ENCODE measurements at places on chromosomes 16 and 17.

DNA sequence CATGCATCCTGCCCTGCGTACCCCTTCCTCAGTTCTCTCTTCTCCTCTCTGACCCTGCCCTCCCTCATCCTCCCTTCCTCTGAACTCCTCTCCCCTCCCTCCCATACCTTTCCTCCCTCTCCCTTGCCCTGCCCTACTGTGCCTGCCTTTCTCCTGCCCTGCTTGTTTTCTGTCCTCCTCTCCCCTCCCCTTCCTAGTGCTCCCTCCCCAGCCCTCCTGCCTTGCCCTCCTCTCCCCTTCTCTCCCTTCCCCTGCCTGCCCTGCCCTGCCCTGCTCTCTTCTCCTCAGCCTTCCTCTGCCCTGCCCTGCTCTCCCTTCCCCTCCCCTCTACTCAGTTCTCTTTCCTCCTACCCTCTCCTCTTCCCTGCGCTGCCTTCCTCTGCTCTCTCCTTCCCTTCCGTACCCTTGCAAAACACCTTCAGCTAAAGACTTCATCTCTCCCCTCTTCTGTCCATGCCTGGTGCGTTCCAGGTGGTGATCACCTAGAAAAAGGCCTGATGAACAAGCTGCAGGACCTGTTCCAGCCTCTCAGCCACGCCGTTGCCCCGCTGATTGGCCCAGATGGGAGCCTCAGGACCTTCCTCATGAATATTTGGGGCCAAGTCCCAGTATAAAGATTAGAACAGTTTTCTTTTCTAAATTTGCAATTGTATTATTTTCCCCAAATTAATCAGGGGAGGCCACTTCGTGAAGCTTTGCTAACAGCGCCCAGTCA is 290.5 kb downstream of the CPPED1 start:
- no peak for DNase-seq

- DNase-seq = peak; percentile 19
Measured at GRCh38 chr17:67474081-67474661, 97.1 kb downstream of the PITPNC1 start.

DNA sequence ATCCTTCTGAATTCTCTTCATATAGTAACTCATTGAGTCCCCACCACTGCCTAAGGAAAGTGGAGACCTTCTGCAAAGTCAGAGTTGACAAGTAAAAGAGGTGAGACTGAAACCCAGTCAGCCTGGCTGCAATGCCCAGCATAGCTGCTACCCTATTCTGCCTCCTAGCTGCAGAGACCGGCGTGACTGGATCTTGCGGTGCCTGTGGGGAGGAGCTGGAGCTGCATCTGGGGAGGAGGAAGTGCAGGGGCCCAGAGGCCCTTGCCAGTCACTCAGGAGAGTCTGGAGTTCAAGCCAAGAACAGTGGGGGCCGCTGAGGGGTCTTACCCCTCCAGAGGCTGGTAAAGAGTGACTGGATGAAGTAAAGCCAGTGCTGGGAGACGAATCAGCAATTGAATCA is 35.0 kb upstream of the ZNF423 start:
- DNase-seq = peak; percentile 72

GRCh38 chr17:50946223-50946890 is 80.2 kb upstream of the TOB1 start:
- DNase-seq = no peak

DNA sequence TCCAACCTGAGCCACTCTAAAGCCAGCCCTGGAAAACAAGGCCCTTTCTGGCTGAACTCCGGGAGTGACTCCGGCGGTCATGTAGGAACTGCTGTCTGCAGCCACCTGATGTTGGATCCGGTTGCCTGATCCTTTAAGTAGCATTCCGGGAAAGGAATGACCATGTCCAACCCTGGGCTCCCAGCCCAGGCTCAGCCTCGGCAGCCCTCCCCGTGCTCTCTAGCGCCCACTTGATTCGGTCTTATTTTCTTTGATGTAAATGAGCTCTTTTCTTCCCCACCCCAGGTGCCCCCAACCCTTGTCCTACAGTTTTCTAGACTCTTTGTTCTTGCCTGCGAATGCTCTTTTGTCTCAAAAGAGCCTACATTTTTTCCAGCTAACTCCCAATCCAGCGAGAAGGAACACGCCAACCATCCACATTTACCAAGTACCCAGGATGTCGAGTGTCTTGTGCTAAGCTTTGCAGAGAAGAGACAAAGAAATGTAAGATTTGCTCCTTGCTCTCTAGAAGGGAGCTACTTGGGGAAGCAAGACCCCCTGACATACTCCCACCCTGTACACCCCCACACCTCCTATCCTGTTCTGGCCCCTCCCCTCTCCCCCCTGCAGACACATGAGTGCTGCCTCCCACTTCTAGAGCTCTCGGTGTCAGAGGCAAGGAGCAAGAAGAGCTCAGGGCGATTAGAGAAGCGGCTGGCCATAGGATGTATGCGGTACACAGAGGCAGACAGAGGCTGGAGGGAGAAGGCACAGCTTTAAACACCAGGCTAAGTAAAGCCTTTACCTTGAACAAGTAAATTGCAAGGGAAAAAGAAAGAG is 53.8 kb downstream of the COG7 start:
- no peak for DNase-seq

- peak; percentile 81 for DNase-seq
Measured at GRCh38 chr16:50071075-50071671, 5.4 kb downstream of the HEATR3 start.

DNA sequence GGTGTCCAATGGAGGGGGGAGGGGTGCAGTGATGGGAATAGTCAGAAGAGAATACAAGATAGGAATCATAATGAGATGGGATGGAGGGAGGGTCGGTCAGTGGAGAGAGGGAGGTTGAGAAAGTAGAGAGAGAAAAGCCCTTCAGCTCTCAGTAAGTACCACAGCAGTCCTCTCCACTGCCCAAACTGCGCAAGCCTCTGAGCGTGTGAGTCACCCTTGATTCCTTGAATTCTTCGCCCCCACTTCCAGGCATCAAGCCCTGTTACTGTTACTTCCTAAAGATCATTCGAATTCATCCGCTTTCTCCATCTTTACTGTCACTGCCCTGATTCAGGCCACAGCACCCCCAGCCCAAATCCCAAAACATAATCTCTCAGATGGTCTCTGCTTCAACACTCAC is 2.5 kb downstream of the GUCY2D start:
- no peak for DNase-seq

DNA sequence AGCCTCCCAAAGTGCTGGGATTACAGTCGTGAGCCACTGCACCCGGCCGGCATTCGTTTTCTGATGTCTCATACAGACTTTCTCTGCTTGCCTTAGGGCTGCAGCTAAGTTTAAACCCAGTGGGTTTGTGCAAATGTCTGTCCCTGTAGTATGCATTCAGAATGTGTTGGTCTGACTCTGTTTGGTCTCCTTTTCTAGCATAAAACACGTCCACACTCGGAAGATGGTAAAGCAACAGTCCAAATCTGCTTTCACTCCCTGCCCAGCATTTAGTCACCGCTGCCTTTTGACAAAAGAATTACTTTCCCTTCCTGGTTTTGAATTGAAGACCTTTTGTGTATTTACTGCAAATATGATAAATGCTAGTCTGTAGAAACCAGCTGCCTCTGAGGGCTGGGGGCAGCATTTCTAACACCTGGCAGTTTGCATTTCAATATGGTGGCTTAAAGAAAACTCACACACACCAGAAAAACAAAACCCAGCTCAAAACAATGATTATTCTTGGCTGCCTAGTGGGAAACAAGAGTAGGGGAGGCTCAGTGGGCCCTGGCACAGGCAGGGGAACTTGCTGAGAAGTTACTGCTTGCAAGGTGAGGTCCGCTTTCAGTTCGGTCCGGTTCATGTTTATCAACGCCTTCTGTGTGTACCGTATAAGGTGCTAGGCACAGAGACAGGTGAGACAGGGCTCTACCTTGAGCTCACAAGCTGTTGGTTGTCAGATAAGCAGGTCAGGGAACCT is 56.9 kb downstream of the MSI2 start:
- no peak for DNase-seq

DNA sequence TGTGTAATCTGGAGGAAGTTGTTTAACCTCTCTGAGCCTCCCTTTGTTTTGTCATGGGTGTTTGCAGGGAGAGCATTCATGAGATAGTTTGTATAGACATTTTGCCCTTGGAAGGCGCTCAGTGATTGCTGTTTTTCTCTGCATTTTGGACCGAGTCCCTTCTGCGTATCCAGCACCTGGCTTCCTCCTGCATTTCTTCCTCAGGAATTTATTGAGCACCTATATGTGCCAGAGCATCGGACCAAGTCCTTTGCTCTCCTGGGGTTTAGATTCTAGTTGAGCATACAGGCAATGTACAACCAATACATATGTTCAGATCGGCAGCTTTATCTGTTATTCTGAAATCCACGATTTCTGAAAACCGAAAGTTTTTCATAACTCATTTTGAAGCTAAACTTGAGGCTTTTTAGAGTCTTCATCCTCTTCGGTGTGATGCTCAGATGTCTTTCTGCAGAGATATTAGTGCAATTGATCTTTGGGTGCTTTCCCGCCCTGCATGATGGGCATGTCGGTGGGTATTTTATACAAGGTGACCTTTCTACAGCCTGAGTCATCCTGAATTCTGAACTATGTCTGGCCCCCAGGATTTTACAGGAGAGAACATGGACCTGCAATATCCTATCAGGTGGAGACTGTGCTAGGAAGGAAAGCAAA is 4.1 kb downstream of the IL4R start:
- no peak for DNase-seq

GRCh38 chr16:82190386-82190785 is 20.4 kb upstream of the MPHOSPH6 start:
- no peak for DNase-seq

DNA sequence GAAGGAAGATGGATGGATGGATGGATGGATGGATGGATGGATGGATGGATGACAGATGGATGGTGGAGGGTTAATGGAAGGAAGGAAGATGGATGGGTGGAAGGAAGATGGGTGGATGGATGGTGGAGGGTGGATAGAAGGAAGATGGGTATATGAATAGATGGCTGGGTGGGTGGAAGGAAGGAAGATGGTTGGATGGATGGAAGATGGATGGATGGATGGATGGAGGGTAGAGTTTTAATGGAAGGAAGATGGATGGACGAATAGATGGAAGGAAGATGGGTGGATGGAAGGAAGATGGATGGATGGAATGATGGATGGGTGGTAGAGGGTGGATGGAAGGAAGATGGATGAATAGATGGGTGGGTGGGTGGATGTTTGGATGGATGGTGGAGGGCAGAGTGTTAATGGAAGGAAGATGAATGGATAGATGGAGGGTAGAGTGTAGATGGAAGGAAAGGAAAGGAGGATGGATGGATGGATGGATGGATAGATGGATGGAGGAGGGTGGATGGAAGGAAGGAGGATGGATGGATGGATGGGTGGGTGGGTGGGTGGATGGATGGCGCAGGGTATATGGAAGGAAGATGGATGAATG is 22.1 kb downstream of the MLYCD start:
- no peak for DNase-seq

DNA sequence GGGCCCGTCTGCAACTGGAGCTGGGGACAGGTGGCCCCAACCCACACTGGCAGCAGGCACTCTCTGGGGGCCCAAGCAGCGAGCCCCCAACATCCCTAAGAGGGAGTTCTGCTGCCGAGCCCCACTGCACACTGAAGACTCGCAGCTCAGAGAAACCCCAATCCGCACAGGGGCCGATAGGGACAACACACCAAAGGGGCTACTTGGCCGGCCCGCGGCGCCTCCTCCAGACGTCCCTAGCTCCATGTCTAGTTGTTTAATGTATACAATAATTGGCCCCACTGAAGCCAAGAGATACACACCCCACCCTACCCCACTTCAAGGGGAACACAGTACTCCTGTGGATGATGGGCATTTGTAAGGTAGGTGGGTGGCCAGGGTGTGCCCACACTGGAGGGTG is 62.7 kb downstream of the ZNF423 start:
- no peak for DNase-seq

DNA sequence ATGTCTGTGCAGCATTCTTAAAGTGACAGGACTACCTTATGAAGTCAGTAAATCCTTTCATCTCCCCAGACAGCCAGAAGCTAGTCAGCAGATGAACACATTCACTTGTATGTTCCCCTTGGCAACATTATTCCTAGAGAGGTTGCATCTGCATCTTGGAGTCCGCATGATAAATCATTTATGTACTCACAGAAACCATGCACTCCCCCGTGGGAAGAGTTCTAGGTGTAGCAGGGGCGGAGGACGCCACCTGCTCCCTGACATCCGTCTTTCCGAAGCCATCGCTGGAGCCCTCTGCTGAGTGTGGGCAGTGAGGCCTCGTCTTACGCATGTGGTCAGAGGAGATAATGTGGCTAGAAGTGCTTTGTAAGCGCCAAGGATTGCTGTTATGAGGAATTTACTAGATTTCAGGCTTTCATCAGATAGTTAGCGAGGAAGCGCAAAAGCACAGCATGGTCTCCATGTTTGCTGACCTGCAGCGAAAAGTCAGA is 144.5 kb downstream of the RPTOR start:
- DNase-seq = peak; percentile 56

DNA sequence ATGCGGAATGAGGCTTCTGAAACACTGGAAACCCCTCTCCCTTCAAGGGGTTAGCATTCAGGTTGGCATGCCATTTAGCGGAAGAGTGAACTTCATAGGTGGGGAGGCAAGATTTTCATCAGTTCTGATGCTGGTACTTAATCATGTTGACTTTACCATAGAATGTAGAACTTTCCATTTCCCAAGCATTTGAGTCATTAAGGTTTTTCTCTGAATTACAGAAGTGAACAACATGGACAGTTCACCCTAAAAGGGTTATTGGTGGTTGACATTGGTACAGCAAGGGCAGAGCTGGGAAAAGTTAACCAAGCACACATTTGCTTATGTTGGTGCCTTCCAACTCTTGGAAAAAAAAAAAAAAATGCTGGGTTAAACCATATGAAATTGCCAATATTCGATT is 39.1 kb downstream of the GAN start:
- DNase-seq = no peak

GRCh38 chr17:82175201-82175600 is 37.4 kb downstream of the CCDC57 start:
- no peak for DNase-seq

GRCh38 chr17:38706505-38707216 is 1.6 kb downstream of the MLLT6 start:
- DNase-seq = peak; percentile 47

- DNase-seq = peak; percentile 78
Measured at GRCh38 chr17:78915872-78916632, 9.1 kb downstream of the TIMP2 start.

DNA sequence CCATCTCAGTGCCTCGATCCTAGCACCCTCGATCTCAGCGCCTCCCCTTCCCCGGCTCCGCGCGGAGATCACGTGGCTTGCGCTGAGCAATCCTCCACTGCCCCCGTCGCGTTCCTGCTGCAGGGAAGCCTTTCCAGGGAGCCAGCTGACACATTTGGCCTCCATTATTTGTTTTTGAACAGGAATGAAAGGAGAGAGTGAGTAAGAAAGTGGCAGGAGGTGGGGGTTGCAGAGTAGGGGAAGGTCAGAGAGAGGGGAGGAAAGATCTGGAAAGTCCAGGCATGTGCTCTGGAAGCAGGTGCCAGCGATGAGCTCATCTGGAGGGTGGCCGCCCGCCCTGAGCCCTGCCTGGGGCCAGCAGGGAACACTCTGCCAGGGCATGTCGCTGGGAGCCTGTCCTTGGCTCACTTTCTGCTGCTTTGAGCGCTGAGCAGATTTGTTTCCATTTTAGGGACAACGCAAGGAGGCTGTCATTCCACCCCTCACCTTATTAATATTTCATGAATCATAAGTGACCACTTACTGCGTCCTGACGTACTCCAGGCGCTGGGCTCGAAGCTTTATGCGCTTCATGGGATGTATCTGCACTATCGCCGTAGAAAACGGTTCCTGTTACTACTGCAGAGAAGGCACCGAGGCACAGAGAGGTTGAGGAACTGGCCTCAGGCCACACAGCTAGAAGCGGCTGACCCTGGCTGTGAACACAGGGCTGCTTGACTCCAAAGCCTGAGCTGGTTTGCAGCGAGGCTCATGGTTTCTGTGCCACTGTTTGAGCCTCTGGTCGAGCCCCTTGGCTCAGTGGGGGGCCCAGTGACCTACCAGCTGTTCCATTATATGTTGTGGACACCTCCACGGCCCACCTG is 283.1 kb downstream of the SEC14L1 start:
- no peak for DNase-seq

All from hematopoietic multipotent progenitor cell treated with erythropoietin and hydrocortisone succinate and interleukin-3 and kit ligand, for 4 days (in vitro differentiated cells).